ENCODE measurements at places on chromosomes 13 and 19.

GRCh38 chr19:345320-345879, 804 bp upstream of the MIER2 start:
- no peak for DNase-seq

DNA sequence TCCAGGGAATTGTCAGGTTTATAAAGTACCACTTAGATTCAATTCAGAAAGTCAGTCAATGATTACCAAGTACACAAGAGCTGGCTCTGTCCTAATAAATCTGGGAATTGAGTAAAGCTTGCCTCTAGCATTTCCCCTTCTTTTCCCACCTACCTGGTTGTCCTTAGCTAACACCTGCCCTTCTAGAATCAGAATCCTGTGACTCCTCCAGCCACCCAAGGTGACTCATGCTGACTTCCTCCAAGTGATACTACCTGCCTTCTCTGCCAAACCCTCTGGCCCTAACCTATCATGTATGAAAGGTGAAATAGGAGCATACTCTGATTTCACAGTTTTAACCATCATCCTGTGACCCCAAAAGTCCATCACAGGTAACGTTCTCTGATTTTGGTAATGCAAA, 151.2 kb downstream of the DIAPH3 start:
- DNase-seq = no peak

DNA sequence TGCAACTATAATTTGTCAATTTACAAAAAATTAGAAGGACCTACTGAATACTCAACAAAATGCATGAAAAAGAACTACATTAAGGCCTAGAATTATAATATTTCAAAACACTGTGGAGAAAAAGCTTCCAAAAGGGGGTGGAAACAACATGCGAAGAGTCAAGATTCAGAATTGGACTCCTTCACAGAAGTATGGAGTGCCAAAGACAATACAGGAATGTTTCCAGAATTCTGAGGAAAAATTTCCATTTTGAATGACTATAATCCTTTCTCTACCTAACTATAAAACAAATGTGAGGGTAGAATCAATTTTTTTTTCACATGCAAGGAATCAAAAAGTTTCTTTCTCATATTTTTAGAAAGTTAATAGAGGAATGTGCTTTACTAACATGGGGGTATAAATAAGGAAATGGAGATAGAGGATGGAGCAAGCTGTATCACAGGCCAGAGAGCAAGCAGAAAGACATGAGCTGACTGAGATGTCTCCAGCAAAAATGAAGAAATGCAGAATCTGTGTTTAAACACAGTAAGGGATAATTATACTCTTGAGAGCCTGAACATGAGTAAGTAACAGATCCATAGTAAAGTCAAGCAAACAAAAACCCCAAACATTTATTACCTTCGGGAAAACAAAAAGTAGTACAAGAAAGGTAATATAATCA, 39.5 kb upstream of the SMAD9 start:
- no peak for DNase-seq

GRCh38 chr13:46405457-46405856, 18.4 kb upstream of the RUBCNL start:
- DNase-seq = no peak

GRCh38 chr19:34171539-34171876, 796 bp upstream of the LSM14A start:
- DNase-seq = peak; percentile 40

DNA sequence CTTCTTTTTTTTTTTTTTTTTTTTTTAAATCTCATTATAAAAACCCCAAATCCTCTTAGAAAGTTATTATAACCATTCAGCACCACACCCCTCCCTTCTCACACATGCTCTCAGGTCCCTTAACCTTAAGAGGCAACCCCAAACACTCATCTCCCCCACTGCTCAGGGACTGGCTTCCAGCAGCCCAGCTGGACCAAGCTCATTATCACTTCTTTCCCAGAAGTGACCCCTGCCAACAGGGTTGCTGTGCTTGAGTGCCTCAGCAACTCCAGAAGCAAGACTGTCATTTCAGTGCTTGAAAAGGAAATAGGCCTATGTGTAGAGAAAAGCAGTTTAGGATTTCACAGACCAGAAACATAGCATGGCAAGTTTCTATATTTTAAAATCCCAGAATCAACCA, 84.3 kb downstream of the SLAIN1 start:
- DNase-seq = no peak

- peak; percentile 40 for DNase-seq
Observed at GRCh38 chr19:4567584-4568071, 8.1 kb upstream of the SEMA6B start.

DNA sequence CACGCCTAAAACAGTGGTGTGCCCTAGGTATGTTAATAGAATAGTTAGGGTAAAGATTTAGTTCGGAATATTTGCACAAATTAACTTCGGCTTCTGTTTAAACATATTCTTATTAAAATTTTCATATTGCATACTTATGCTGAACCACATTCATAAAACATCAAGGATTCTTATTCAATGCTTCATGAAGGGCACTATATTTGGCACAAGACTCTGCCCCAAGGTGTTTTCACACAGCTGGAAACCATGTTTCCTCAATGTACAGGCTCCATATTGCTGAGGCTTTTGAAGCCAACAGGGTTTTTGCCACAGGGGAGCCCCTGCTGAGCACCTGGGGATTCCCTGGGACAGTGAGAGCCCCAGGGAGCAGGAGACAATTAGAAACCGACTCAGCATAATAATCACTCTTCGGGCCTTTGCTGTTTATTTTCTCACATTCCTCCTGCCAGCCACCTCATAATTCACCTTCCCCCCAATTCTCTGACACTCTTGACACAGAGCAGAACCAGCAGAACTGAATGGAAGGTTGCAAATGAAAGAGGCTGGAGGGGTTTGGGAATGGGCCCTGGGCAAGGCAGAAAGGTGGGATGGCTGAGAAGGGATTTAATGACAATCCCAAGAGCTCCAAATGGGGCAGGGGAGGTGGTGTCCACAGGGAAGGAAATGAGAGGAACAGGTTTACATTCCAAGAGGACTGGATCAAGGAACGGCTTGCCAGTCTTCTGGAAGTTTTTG, 72.3 kb upstream of the POMP start:
- no peak for DNase-seq

DNA sequence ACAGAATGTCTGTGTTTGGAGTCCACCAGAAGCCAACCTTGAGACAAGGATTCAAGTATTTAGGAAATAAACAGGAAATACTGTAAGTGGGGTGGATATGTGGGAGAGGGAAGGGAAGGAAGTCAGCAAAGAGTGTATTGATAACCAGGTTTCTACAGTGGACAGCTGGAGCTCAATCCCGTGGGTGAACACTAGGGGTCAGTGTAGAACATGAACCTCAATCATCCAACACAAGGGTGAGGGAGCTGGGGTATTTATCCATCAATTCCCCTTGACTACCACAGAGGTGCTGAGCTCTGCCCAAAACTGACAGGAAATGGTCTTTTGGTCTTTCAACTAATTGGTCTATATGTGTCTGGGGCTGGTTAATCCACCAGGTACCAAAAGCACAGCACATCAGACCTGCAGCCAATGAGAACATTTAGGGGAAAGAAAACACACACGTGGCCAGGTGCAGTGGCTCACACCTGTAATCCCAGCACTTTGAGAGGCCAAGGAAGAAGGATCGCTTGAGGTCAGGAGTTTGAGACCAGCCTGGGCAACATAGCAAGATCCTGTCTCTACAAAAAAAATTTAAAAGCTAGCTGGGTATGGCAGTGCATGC, 5.6 kb upstream of the SYDE1 start:
- DNase-seq = no peak

- no peak for DNase-seq
Observed at GRCh38 chr13:99994638-99995020, 13.0 kb downstream of the ZIC2 start.

- DNase-seq = no peak
Observed at GRCh38 chr13:50846861-50847475, 3.5 kb upstream of the DLEU7 start.

- DNase-seq = no peak
Observed at GRCh38 chr13:38518328-38518727, 168.5 kb upstream of the FREM2 start.

DNA sequence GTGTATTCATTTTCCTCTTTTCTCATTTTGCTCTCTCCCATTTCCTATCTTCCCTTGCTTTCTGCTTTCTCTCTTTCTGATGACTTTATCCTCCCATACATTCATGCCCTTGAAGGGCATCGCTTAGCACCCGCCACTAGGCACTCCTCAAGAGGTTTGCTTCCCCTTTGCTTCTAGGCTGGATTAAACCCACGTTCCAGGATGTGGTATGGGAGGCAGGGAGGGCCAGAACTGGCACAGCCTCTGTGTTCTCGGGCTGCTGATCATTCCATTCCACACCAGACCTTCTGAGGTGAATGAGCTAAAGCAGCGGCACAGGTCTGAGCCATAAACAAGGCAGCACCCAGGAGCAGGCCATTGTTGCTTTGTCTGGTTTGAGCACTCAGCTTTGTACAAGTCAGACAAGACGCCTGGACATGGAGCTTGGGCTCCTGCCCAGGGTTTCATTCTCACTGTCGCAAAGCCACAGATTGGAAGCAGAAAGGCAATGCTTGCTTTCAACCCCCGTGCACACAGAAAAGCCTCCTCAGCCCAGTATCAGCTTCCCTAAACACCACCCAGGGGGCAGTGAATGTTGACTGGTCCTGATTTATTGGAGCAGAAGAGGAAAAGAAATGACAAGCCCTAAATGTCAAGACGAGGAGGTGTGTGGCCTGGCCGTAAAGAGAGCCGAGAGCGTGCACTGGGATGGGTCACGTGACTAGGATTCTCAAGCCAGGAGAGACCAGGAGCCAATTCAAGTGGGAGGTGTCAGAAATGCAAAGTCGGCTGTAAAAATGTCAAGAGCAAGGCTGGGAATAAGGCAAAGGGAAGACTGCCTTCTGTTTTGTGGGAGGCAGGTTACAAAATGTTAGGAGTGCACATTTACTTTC, 218.0 kb upstream of the SERP2 start:
- DNase-seq = no peak

GRCh38 chr19:45125975-45126493, 33.1 kb downstream of the PPP1R37 start:
- DNase-seq = peak; percentile 57

- no peak for DNase-seq
Observed at GRCh38 chr13:112651311-112651710, 38.5 kb upstream of the ATP11A start.

DNA sequence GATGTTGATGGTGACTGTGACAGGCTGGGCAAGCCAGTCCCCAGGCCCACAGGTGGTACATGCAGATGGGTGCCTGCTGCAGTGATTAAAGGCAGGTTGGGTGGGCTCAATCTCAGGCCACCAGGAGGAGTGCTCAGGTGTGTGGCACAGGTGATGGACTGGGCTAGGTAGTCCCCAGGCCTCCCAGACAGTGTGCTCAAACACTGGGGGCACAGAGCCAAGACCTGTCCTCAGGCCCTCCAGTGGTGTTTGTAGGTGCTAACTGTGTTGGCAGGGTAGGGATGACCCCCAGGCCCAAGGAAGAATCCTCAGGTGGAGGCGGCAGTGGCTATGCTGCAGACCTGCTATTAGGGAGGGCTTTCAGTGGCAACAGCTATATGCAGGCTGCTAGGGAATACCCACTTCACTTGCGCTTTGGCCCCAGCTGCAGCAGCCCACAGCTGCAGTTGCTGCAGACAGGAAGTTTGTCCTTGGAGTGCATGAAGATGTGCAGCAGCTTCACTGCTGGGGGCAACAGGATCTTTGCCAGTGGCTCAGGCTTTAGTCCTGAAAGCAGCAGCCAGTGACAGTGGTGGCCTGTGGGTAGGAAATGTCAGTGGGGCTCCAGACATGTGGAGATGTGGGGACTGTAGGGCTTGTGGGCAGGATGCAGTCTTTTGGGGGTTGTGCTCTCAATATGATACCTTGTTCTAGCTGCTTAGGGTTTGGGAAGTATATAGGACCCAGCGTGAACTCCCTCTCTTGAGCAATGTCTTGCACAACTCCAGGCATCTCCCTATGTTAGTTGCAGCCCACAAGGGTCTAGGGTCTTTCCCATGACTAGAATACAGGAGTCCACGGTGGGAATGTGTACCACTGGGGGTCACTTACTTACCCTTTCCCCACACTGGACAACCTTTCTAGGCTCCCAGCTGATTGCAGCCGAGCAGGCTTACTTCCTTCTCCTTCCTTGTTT, 54.1 kb upstream of the MLNR start:
- no peak for DNase-seq

DNA sequence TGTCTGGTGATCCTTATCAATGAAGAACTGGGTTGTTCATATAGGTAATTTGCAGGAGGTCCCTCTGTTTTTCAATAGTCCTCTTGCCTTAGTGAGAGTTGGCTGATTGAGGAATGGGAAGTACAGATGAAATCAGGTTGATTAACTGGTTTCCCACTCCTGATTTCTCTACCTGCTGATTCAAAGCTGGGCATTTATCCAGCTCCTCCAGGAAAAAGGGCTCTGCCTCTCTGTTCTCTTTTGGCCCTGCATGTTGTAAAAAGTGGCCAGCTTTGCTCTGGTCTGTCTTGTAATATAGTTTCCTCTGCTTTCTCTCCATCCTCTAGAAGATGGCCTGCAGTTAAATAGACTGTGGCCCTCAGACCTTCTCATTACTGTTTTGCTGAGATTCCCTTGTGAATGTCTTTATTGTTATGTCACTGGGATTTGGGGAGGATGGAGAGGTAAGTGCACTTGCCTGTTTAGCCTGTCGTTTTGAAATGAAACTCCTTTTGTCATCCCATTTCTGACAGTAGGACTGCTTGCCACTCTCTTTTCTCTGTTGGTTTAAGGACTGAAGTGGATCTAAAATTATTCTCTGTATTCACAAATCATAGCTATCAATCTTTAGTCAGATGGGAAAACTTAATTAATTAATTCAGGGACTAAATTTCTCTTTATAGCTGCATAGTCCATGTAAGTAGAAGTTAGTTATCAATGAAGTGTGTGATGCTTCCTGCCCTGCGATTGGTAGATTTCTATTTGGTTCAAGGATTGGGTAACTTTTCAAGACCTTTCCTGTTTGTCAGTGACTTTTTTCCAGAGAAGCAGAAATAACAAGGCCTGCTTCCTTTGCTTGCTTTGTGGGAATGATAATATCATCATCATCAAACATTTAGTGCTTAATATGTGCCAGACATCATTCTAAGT, 28.5 kb downstream of the GARRE1 start:
- DNase-seq = no peak

GRCh38 chr19:48946463-48947257, 8.0 kb upstream of the BAX start:
- DNase-seq = no peak

DNA sequence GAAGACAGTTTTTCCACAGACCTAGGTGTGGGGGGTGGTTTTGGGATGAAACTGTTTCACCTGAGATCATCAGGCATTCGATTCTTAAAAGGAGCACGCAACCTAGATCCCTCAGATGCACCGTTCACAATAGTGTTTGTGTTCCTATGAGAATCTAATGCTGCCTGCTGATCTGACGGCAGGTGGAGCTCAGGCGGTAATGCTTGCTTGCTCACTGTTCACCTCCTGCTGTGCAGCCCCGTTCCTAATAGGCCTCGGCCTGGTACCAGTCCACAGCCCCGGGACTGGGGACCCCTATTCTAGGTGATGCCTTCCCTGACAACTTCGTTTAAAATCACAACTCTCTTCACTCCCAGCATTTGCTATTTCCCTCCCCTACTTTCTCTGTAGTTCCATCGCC, 149.6 kb downstream of the IER2 start:
- DNase-seq = no peak

DNA sequence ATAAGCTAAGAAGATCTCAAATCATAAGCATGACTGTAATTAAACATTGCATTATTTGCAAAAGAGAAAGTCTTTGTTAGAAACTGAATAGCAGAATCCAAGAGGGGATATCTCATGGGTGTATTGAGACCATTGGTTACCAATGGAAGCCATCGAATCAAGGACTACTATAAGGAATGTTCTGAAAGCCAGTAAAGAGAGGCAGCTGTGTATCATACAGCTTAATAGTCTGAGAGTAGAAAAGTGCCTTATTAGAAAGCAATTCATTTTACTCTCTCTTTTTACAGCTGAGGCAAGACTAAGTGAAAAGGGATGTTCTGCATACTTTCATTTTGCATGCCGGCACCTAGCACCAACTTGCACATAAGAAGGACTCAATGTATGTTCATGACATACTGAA, 7.6 kb upstream of the DCT start:
- DNase-seq = no peak

Measured in urothelium cell line (cell line).